ENCODE measurements at places on chromosomes 13 and 19.

GRCh38 chr13:36778083-36778671, 40.8 kb upstream of the RFXAP start:
- no peak for DNase-seq

- no peak for DNase-seq
Observed at GRCh38 chr13:51825681-51826254, 19.2 kb downstream of the TMEM272 start.

GRCh38 chr19:10888421-10888866, 17.1 kb downstream of the CARM1 start:
- DNase-seq = no peak

GRCh38 chr13:22017226-22017625, 346.4 kb downstream of the FGF9 start:
- no peak for DNase-seq

All from T-helper 2 cell (primary cell).